ENCODE measurements at places on chromosomes 7 and 10. TPM values are rescaled to one million over a fixed set of nuclear protein-coding genes. Genes with fewer than 3 reads are reported as not detected.

The SLC25A13 gene
- 12.4 TPM for total RNA-seq

DNA sequence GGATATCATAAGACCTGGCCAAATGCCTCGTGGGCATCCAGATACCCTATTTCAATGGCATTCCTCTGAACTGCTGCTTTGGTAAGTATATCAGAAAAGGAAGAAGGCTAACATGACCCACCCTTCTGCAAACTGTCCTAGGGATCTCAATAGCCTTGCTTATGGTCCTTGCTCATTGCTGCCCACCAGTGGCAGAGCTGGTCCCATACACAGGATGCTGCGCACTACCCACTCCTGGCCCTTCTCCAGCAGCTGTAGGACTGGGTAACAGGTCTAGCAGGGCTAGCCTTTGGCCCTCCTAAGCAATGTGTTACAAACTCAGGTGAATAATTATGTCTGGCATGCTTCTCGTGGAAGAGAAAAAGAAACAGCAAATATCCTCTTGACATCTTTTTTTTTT lies 72.5 kb downstream of the C10orf90 start:
- peak; percentile 61 for DNase-seq

- no peak for DNase-seq
These were observed 196.1 kb upstream of the GALNT17 start for GRCh38 chr7:70935854-70936253.

DNA sequence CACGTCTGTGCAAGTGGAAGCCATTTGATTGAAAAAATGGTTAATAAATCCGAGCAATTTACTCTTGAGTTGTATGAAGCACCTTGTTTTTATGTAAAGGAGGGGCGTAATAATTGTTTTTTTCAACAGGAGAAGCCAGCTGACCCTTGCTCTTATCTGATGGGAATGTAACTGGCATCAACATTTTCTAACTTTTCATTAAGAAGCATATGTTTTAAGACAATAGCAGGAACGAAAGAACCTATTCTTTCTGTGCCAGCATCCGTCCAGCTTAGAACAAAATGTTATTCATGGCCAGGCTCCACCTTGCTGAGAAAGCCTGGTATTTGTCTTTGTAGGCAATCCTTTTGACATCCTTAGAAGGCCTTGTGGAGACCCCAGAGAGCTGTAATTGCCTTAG lies 22.2 kb upstream of the AFAP1L2 start:
- no peak for DNase-seq

The FASTK gene
- total RNA-seq: 47.5 TPM

- DNase-seq: peak; percentile 29
These were observed 29.1 kb downstream of the GTF2IRD1 start for GRCh38 chr7:74482629-74483401.

- DNase-seq: no peak
These were observed 191.8 kb downstream of the HTR7 start for GRCh38 chr10:90665905-90666662.

GRCh38 chr10:124688889-124689670 lies 55.1 kb downstream of the FAM53B start:
- no peak for DNase-seq

DNA sequence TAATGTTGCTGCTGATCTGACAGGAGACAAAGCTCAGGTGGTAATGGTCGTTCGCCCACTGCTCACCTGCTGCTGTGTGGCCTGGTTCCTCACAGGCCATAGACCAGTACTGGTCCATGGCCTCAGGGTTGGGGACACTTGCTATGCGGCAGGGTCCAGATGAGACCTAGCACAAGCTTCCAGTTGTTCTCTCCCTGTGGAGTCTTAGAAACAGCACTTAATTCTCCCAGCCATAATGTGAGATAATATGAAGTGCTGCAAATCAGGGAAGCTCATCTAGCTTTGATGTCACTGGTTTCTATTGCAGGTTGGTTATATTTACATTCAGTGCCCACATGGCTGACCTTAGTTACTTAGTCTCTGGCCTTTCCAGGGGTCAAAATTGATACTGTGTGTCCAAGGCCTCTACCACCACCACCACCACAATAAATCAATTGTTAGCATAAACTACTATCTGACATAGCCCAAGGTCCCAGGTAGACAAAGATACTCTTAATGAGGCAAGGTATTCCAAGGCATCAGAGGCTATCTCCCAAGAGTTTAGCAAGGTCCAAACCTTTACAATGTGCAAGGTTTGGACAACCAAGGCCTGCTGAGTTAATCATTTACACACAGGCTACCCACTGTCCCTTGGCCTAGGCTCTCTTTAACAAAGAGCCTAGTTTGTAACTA lies 11.0 kb downstream of the AGBL3 start:
- no peak for DNase-seq

Data from MG63 (cell line).